Uterus (tissue), 4 donors: ENCODE measurements at places on chromosomes 16 and 17. TPM values are rescaled to one million over a fixed set of nuclear protein-coding genes. Genes with fewer than 3 reads are reported as not detected.

DNA sequence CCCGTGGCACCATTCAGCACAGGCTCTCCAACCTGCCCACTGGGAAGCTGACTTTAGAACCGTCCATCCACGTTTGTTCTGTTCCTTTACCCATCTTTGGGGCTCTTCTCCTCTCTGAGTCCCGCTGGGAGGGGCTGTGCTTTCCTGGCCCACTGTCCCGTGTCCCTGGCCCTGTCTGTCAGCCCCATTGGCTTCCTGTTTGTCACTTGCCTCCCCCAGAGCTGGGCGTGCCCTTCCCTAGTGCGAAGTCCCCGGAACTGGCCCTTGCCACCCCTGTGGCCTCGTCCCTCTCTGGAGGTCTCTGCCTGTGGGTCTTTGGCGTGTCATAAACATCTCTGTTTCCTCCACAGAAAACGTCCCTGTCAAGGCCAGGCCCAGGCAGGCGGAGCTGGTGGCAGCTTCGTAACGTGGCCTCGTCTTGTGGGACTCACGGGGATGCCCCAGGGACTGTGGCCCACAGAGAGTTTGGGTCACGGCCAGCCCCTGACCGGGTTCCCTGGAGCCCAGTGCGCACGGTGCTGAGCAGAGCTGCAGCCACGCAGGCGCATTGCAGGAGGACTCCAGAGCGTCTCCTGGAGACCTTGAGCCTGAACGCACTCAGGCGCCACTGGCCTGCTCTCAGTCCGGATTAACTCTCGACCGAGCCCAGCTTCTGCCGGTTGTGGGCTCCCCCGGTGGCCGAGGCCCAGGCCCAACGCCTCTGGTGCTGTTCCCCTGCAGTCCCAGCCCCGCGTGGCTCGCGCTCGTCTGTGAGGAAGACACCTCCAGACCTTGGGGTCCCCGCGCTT lies 7.3 kb downstream of the CHMP6 start:
- DNase-seq = no peak

DNA sequence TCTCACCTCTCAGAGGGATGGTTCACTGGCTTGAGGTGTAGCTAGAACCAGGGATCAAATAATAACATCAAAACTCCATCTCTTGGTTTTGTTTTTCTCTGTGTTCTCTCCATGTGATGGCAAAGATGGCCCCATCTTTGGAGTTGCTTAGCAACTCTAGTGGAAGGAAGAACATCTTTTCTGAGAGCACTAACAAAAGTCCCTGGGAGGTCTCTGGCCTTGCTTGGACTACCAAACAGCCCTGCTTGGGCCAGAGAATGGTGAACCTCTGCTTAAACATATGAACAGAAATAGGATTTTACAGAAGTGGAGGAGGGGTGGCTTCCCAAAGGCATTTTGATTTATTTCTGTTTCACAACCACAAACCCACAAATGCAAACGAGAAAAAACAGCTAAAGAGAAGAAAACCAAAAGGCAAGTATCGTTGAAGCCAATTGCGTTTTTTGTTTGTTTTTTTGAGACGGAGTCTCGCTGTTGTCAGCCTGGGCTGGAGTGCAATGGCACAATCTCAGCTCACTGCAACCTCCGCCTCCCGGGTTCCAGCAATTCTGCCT lies 13.2 kb downstream of the GABARAPL2 start:
- no peak for DNase-seq

DNA sequence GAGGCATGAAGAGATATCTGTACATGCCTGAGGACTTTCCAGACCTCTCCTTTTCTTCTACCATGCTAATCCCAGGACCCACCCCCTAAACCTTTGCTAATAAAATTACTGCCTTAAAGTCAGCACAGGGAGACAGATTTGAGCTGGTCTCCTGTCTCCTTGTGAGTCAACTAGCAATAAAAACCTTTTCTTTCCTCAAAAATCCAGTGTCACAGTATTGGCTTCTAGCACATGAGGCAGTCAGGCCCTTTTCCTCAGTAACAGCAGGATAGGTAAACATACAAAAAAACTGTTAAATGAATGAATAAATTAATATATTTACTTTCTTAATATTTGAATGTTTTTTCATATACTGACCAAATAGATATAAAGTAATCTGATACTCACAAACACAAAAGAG lies 41.3 kb downstream of the ABCA10 start:
- no peak for DNase-seq

- no peak for DNase-seq
Measured at GRCh38 chr16:72198021-72198711, 26.2 kb upstream of the PMFBP1 start.

DNA sequence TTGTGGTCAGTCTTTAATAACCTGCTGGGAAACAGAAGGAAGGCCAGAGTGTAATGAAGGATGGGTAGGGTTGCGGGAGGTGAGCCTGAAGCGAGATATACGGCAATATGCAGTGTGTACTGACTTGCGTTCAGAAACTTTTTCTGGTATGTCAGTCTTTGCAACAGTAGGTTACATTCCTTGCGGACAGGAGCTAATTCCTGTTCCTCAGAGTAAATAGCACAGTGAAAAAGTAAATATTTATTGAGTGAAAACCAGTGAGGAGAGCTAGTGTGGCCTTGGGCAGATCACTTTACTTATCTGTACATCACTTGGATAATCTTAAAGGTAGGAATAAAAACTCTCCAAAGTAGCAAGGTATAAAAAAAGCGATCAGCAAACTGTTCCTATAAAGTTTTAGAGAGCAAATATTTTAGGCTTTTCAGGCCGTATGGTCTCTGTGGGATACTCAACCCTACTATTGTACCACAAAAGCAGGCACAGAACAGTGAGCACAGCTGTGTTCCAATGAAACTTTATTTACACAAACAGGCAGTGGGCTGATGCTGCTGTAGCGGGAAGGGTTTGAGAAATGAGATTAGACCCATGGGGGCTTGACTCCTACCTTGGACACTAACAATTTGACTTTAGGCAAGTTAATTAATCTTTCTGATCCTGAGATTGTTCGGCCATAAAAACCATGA lies 348.0 kb downstream of the UTP18 start:
- DNase-seq = no peak

The CETP gene
- 2.8 TPM for total RNA-seq

The PRSS21 gene
- total RNA-seq = not detected
